ENCODE measurements at places on chromosomes 16 and 17.

- no peak for DNase-seq
Observed at GRCh38 chr17:28954886-28955285, 3.6 kb upstream of the PHF12 start.

DNA sequence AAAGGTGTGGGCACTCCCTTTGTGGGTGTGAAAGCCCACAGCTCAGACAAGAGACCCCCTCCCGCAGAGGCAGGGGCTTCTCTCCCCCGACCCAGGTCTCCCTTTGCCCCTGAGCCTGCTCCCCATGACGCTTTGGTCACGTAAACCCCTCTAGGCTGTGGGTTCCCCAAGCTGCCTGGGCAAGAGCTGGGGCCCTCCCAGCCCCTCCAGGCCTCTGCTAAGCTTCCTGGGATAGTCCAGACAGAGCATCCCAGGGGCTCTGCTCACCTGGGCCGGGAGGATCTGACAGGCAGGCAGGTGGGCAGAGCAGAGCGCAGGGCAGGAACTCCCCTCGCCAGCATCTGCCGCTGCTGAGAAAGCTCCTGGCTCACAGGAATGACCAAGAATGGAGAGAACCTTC, 177.3 kb downstream of the BANP start:
- DNase-seq = no peak

GRCh38 chr16:65227150-65227835, 105.4 kb upstream of the CDH11 start:
- no peak for DNase-seq

- DNase-seq = no peak
Observed at GRCh38 chr16:30669026-30669902, 11.0 kb downstream of the FBRS start.

DNA sequence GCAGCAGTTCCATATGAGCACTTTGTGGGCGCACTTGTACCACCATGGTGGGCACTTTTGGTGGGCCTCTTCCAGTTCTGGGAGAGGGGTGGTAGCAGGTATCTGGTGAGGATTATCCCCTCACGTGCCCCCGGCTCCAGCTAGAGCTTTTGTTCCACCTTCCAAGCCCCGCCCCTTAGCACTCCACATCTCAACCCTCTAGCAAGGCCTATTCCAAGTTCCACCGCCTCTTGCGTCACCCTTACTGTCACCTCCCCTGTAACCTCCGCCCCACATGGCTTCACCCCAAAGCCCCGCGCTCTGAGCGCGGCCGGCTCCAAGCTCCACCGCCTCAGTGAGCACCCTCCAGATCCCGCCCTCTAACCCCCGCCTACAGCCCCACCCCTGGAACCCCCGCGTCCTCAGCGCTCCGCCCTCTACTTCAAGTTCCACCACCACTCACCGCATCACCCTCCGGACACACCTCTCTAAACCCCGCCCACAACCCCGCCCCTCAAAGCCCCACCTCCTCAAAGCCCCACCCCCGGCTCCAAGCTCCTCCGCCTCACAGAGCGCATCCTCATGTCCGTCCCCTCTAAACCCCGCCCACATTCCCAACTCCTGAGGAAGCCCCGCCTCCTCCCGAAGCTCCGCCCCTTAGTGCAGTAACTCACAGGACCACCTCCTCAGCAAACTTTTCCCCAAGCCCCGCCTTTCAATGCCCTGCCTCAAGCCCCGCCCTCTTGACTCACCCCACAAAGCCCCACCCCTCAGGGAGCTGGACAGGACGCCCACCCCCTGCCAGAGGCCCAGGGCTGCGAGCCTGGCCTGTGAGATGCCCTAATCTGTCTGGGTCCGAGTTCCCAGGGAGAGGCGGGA, 11.1 kb downstream of the SCN4A start:
- DNase-seq = peak; percentile 96

DNA sequence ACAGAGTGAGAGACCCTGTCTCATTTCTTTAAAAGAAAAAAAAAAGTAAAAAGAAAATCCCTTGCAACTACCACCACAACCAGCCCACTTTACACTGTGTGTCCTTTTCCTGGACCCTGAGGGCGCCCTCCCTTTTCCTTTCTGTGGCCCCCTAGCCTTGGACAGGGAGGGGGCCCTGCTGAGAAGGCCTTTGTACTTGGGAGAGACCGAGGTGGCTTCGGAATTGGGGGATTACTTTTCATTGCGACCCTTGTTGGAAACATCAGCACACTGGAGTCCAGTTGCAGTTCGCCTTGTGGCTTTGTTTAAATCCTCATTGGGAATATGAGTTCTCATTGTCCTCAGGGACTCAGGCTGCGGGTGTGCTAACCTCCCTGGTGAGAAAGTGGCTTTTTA, 9.4 kb upstream of the DNASE1 start:
- DNase-seq = no peak
